Central memory CD4-positive, alpha-beta T cell (primary cell): ENCODE measurements at places on chromosomes 4 and X.

GRCh38 chrX:81542255-81542654 is 340.4 kb downstream of the SH3BGRL start:
- DNase-seq: no peak

DNA sequence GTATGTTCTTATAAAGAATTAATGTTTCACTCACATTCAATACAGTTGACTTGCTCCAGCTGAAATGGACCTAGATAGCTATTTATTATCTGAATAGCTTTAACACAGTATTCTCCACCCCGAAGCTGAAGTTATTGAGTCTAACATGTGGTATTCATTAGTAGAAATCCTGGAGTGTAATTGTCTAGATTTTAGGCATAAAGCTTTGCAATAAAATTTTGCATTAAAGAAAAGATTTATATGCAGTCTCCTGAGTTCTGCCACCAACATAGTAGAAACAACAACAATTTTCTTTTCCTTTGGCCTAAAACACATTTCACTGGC is 90.2 kb upstream of the DCLK2 start:
- no peak for DNase-seq

DNA sequence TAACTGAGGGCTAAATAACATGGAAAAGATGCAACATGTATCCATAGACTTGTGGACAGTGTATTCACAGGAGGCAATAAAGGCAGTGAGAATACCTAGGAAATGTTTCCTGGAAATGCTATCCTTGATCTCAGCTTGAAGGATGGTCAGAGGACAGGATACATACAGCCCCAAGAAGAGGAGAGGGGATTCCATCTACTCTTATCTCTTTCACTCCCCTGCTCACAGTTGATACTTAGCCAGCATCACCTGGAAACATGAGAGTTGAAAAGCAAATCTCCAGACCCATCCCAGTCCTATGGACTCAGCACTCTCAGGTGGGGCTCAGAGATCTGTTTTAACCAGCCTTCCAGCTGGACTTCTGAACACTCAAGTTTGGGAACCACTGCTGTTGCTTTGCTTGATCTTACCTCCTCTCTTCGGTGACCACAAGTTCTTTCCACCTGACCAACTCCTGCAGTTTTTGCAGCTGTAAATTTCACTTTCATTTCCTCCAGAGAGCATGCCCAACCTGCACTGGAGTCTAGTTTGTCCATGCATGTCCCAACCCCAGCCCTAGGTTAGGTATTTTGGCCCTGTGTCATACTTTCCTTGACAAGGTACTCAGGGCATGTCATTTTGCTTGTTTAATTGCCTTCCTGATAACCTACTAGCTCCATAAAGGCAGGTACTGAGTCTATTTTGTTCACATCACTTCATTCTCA is 10.4 kb downstream of the RELL1 start:
- DNase-seq: no peak

GRCh38 chr4:47145630-47146029 is 114.3 kb downstream of the GABRB1 start:
- DNase-seq: no peak

DNA sequence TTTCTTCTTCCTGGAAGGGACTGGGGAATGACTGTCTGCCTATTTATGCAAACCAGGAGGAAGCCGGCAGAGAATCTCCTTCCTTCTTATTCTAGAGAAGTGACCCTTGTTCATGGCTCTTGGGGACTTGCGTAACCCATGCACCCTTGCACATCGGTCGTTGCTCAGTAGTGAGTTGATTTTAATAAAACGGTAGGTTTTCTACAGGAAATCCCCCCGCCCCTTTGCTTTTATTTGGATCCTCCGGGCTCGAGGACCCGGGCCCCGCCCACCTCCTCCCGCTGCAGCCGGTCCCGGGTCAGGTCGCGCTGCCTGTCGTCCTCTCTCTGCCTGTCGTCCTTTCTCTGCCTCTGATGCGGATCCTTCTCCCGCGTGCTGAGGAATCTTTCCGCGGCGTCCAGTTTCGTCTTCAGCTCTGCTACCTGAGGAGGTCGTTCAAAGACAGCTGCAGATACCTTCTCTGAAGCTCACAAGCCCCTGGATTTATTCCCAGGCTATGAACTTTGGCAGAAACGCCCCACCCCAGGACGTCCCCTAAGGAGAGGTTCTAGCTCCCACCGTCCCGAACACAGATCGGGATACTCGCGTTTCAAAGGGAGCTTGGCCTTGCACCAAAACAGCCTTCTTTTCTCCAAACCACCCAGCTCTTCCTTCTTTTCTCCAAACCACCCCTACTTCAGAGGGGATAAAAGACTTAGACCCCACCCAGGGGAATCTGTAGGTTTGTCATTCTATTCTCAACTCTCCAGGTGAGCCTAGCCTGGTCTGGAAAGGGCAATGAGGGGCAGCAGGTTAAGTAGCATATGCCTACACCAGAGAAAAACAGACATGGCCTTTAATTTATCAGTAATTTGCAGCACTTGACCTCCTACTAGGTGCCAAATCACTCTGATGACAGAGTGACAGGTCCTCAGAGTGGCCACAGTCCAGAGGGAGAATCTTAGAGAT is 7.0 kb downstream of the TNIP3 start:
- no peak for DNase-seq

- no peak for DNase-seq
Measured at GRCh38 chr4:94701631-94702300, 56.0 kb upstream of the BMPR1B start.

DNA sequence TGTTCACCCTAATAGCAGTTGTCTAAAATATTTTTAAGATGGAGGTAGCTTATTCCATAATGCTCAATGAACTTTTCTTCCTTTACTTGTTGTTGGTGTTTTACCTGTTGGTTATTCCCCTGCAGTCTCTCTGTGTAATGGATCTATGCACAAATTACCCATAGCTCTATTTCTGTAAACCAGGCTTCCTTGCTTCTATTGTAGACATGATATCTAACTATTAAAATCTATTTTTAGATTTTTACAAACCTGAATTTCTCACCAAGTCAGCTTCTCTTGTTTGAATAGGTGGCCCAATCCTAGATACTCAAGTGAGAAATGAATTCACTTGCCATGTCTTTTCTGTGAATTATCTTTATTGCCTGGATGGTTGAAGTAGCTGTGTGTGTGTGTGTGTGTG is 24.8 kb downstream of the BMP2K start:
- DNase-seq: no peak

- no peak for DNase-seq
Measured at GRCh38 chr4:168515222-168516011, 18.6 kb downstream of the PALLD start.

- DNase-seq: no peak
Measured at GRCh38 chrX:14591976-14592375, 62.6 kb downstream of the GLRA2 start.

DNA sequence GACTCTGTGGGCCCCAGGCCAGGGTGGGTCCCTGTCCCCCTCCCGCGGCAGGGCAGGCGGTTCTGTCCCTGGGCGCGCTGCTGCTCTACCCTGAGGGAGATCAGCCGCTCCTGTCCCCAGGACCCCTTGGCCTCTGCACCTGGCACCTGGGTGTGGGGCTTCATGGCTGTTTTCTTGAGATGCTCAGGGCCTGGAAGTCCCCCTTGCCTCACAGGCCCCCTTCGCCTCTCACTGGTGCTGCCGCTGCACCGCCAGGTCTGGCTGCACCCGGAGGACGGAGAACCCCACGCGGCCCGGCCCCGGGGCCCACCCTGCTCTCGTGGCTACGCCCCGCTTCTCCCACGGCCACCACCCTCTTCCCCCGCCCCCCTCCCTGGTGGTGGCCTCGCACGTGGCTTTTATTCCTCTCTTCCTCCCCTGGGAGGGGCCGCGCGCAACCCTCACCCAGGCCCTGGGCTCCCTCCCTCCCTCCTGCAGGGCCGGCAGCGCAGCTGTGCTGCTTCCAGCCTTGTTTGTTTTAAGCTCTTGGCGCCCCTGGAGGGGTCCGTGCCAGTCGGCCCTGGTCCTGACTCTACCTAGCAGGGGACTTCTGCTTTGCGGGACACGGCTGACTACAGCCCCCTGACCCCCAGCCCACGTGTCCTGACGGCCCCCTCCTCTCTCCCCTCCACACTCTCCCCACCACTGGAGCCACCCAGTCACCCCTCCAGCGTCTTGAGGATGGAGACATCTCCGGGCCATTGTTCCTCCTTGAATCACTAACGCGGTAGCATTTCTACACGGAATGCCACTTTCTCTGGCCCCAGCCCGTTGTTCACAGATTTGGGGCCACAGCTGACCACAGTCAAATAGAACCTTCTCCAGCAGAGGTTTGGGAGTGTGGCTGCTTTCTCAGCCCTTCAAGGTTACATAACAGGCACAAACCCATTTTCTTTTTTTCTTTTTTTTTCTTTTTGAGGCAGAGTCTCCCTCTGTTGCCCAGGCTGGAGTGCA is 20.6 kb upstream of the CLDN24 start:
- DNase-seq: no peak
